Stimulated activated CD4-positive, alpha-beta T cell treated with anti-CD3 and anti-CD28 coated beads, Interleukin-1b, Interleukin-23, amount 100 ng/mL, for 48 hours (primary cell): ENCODE measurements at places on chromosomes 12 and 14.

GRCh38 chr12:104223712-104224111 lies 8.1 kb downstream of the TXNRD1 start:
- DNase-seq = no peak

GRCh38 chr14:76955575-76956315 lies 72.8 kb downstream of the IRF2BPL start:
- peak; percentile 78 for DNase-seq

DNA sequence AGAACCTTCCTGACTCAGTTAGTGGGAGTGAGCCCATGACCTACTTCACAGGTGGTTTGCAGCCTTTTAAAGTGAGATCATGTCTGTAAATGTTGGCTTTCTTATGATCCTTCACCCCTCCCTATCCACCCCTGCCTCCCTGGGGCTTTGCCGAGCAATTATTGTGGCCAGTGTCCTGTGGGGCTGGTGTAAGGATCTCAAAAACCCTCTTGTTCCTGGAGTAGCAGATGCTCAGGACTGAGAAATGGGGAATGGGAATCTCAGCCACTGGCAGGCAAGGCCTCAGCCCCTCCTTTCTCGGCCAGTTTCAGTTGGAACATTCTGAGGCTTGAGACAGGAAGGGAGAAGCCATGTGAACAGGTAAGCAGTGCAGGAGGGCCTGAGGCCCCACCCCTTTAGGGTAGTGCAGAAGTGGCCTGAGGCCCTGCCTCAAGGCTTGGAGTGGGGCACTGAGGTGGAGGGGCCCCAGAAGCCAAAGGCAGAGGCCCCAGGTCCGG lies 53.8 kb downstream of the PLEKHG3 start:
- DNase-seq = no peak

DNA sequence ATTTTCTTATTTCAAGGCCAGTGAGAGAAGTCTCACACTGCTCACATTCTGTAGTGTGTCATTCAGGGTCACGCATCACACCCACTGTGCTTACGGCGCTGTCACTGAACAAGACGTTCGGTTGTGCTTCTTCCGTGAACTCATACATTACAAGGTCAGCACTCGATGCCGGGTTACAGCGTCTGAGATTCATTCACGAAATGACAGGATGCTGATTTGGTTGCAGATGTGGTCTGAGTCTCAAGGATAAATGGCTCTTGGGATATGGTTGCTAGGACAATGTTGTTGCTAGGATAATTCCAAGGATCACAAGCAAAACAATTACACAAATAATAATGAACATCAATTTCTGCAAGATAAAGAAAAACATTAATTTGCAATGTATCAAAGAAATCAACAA lies 47.4 kb downstream of the STX2 start:
- no peak for DNase-seq

- DNase-seq = no peak
Measured at GRCh38 chr12:117507548-117507947, 146.1 kb upstream of the NOS1 start.

DNA sequence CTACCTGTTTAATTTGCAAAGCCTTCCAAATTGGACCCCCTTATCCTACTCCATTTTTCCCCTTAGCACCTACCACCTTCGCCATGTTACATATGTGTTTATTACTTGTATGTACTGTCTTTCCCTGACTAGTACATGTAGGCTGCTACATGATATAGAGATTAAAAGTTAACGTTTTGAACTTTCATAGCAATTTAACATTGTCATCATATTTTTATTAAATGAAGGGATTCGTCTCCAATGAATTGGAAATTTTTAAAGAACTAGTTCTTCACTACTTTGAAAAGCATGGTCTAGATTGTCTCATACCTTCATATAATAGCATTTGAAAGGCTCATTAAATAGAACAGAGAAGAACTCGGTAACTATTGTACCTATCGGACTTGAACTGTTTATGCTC lies 64.9 kb upstream of the REP15 start:
- no peak for DNase-seq

- no peak for DNase-seq
Measured at GRCh38 chr12:105644770-105645169, 314.3 kb downstream of the C12orf75 start.

DNA sequence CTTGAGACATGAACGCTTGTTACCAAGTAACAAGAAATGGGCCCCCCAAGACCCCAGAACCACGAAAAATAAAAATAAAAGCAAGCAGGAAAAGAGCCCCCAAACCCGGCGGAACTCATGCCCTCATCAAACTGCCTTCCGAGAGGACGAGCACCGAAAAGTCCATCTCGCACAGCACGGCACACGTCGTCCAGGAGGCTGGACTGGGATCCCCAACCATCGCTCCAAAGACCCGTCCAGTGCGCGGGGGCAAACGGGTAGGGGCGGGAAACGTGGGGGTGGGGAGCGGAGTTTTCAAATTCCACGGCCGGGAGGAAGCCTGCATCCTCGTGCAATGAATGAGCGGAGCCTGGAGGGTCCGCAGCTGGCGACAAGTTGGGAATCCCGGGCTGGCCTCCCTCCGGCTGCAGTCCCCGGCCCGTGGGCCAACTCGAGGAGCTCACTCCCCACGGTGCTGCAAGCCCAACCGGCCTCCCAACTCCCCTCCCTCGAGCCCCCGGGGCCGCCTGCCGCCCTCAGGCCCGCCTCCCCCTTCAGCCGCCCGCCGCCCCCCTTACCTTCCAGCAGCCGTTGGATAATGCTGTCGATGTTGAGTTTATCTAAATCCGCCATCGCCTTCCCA lies 484 bp downstream of the PPP1CC start:
- peak; percentile 15 for DNase-seq

- DNase-seq = no peak
Measured at GRCh38 chr12:997505-997904, 6.5 kb downstream of the ERC1 start.

GRCh38 chr14:56731187-56731586 lies 79.1 kb downstream of the OTX2 start:
- no peak for DNase-seq

DNA sequence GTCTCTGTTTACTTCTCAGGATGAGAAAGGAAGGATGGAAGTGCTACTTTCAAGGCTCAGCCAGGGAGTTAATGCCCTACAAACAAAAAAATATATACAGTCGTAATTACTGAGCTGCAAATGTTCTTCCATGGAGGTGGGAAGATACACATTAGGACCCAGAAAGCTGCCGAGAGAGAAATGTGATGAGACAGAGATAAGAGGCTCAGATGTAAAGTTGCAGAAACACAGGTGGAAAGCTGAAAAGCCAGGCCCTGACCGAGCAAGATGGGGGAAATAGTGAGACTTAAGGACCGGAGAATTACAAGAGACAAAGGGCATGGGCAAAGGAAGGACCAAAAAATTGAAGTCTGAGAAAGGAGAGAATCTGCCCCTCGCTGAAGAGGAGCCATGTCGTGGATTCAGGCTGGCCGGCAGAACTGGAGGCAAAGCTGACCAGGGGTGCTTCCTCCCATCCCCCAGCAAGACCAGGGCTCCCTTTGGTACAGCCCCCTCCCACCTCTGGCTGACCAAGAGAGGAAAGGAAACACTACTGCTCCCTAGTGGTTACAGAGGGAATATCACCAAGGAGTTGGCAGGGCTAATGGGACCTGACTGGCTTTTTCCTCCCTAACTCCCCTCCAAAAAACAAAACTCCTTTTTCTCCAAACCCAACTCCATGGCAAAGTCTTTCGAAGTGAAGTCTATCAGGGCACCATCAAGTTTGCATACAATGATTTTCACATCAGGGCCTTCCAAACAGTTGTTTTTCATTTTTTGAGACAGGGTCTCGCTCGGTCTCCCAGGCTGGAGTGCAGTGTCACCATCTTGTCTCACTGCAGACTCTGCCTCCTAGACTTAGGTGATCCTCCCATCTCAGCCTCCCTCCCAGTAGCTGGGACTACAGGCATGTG lies 12.1 kb downstream of the ZFHX2 start:
- DNase-seq = no peak

GRCh38 chr14:59107819-59108218 lies 80.6 kb upstream of the DAAM1 start:
- no peak for DNase-seq

DNA sequence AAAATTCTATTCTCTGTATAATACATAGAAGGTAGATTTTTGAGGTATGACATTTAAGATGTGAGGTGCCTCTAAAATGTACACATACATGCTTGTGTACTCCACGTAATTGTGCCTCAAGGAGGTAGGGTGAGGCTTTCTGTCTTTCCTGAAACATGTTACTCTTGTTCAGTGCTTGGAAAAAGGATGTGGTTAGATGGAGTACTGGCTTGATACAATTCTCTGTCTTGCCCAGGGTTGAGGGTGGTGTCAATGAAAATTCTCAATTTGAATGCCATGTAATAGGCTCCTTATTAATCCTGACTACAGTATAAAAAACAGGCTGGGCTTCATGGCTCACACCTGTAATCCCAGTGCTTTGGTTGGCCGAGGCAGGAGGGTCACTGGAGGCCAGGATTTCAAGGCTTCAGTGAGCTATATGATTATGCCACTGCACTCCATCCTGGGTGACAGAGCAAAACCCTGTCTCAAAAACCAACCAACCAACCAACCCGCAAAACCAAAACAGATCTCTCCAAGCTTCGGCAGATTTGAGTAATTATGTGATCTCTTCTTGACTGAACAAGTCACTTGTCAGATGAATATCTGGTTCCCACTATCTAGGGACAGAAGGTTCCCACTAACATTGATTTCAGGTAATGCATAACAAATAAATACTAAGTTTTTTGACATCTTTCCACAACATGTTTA lies 41.6 kb downstream of the RCOR1 start:
- no peak for DNase-seq

DNA sequence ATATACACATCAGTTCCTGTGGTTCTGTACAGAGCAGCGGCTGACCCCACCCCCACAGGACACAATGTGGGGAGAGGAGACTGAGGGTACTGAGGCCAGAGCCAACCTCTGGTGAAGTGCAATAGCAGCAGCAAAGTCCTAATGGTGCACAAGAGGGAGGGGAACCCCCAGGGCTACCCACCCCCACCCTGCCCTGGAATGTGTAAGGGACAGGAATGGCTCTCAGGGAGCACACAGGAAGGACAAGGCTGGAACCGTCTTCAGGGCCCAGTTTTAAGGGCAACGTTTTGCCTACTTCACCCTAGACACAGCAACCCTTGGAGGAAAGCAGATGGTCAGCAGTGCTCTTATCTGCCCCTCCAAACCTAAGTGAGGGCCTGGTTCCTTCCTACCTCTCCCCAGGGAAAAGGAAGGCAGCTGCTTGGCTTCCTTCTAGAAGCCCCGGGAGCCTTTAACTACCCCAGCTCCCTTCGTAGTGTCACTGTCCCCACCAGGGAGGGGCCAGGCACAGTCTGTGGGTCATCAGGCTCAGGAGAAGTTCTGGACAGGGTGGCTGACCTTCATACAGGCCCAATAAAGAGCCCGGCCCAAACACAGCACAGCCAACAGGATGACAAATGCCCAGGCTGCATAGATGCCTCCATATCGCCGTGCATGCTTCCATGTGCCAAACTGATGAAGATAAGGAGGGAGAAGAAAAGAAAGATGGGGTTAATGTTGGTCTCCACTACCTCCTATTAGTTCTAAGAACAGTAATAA lies 3.0 kb downstream of the PIP4P1 start:
- DNase-seq = no peak

DNA sequence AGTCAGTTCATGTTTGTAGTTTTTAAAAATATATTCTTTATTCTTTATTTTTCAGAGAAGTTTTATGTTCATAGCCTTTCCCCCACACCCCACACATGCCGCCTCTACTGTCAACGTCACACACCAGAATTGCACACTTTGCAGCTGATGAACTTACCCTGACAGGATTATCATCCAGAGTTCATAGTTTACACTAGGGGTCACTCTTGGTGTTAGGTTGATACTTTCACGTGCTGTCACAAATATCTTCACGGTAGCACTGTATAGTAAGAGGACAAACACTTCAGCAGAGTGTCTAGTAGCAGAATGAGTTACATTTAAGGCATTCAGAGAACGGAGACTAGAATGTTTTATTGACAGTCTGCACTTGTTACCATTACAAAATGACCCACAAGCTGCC lies 5.1 kb downstream of the DPPA3 start:
- DNase-seq = no peak

DNA sequence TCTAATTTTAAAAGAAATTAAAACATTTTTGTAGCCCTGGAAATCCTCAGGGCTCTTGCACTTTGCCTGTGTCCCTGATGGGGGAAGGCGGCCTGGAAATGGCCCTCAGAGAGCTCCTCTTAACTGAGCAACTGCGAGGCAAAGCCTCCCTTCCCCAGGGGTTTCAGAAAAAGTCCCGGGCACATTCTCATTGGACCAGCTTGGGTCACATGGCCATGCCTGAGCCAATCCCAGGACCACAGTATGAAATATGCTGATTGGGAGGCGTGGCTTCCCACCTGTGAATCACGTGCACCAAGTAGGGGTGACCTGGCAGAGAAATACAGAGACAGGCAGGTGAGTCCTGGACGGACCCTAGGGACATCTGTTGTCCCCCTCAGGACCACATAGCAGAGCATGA lies 90.4 kb upstream of the SFSWAP start:
- DNase-seq = no peak

DNA sequence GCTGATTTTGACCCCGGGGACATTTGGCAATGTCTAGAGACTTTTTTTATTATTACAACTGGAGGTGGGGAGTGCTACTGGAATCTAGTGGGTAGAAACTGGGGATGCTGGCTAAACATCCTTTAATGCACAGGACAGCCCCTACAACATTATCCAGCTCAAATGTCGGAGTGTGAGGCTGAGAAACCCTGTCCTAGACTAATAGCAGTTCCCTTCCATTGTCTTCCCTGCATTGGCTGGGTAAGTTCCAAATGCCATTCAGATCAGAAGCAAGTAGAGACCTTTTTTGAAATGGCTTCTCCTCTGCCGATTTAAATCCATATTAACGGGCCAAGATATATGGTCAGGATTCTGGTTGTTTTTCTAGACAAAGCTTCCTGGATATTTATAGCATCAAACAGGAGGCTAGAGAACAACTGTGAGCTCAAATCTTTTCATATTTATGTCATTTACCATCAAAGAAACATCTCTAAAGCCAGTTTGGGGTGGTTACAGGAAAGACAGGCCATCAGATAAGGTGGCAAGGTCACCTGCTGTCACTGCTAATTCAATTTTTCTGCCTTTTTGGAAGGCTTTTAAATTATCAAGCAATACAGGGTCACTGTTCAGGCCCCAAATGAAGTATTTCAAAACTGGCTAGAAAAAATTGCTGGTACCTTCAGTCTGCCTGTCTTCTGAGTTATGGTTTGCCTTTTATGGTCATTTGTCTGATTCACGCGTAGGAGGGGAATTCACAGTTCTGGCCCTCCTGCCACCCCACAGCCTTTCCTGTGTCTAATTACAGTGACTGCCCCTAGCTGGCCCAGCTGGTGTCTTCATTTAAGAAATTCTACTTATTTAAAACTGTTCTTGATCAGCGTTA lies 20.1 kb upstream of the AKAP5 start:
- DNase-seq = peak; percentile 39
